Stimulated activated naive CD8-positive, alpha-beta T cell treated with anti-CD3 and anti-CD28 coated beads, Interleukin-15, Interleukin-2, amounts not matched to agents 100 U/mL and 50 U/mL, for 24 hours (primary cell): ENCODE measurements at places on chromosomes 1 and 21.
A peak's percentile ranks its signal among the peaks of the same experiment; 100 is the strongest.

GRCh38 chr1:233707880-233708815 is 94.2 kb downstream of the KCNK1 start:
- no peak for DNase-seq

GRCh38 chr1:42350086-42350485 is 15.1 kb upstream of the FOXJ3 start:
- DNase-seq: no peak

DNA sequence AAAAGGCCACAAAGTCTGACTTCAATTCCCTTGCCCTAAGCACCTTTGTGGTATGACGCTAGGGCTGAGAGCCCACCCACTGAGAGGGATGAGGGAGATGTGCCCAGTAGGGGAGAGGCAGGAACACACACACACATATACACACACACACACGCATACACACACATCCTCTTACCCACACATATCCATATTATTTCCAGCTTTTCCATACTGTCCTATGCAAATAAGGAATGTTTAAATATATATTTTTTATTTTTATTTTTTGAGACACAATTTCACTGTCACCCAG is 3.0 kb downstream of the RAB25 start:
- DNase-seq: no peak

GRCh38 chr1:156060937-156061636 is at the start of gene RAB25:
TSS of gene RAB25 (plus strand) at chr1:156061160. CDS start at chr1:156061401, 241 bp downstream.
- no peak for DNase-seq

- DNase-seq: peak; percentile 65
Measured at GRCh38 chr1:11320153-11320936, 47.3 kb downstream of the UBIAD1 start.

- DNase-seq: no peak
Measured at GRCh38 chr21:39730418-39731157, 14.4 kb upstream of the IGSF5 start.

GRCh38 chr1:85357817-85358216 is 81.4 kb upstream of the BCL10 start:
- no peak for DNase-seq

DNA sequence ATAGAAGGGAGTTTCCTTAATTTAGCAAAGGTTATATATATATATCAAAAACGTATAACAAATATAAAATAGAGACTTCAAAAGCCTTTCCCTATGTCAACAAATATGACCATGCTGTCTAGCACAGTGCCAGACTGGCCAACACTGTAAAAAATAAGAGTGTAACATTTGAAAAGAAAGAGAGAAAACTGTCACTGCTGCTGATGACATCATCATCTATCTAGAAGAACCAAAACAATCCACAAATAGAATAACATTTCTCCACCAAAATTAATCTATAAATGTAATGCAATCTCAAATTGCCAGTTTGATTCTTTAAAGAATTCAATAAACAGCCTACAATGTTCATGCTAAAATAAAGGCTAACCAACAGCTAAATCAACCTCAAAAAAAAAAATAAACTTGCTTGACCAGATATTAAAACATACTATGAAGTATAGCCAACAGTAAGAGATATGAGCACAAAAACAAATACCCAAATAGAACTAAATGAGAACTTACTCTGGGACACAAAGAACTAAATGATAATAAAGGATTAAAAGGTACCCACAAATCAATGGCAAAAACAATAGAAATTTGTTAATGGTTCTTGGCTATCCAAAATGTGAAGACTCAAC is 50.2 kb downstream of the ENAH start:
- DNase-seq: no peak

GRCh38 chr1:38088791-38089190 is 42.2 kb upstream of the POU3F1 start:
- no peak for DNase-seq

DNA sequence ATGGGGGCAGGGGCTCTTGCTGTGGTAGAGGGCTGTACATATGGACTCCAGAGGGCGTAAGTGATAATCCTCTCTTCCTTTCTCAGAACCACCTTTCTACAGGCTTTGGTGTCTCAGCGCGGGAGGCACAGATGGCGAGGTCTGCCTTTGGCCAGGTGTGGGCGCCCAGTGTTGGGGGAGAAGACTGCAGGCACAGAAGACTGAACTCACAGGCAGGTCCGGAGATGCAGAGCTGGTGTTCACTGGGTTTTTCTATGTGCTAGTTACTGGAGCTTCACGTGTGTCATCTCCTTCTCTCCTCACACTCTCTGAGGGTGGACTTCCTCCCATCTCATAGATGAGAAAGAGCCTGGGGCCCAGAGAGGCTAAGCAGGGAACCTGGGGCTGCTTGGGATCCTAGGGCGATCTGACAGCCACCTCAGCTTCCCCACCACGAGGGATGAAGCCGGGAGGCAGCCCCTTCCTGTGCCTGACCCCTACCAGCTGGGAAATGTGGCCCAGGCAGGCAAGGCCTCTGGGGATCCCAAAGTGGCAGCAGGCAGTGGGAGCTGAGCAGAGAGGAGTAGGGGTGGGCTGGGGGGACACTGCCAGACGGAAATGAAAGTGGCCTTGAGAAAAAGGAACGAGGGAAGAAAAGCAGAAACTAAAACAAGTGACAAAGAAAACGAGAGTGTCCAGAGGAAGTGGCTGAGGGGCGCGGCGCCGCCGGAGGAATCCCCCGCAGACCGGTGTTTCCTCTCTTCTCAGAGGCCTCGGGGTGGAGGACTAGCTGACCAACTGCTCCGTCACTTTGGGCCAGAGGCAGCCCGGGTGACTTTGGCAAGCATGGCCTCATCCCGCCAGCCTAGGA is 191.6 kb downstream of the HIVEP3 start:
- DNase-seq: peak; percentile 64

- DNase-seq: no peak
Measured at GRCh38 chr1:221029981-221030649, 150.9 kb downstream of the HLX start.

DNA sequence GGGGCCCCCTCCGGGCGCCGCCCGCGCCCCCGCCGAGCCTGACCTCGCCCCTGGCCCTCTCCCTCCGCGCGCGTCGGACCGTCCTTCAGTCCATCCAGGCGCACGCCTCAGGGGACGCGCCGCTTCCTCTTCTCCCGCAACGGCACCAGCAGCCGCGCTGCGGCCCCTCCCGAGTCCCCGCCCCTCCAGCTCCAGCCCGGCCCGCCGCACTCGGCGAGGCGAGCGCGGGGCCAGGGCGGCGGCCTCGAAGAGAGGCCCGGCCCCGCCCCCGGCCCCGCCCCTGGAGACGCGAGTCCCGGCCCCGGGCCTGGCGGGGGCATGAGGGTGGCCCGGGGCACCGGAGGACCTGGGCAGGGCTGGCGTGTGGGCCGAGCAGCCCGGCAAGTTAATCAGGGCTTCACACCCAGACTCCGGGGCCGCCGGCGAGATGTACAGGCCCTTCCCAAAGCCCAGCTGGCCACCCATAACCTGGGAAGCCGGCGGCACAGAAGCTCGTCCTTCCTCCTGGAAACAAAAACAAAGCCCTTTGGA is at the start of gene IGSF3:
Gene IGSF3, minus strand, starts transcription at position 159 of the 531 bp plus-strand sequence. CDS start 1,407 bp downstream, outside the sequence.
- peak; percentile 67 for DNase-seq
